Myometrial cell (primary cell): ENCODE measurements at places on chromosomes 6 and 20. TPM values are rescaled to one million over a fixed set of nuclear protein-coding genes. Genes with fewer than 3 reads are reported as not detected.

ZSCAN31 gene
- 6.2 and 7.2 TPM in 2 replicates for total RNA-seq

WFDC2 gene
- total RNA-seq: not detected in 2 replicates

PHACTR1 gene
- not detected in 2 replicates for total RNA-seq

ALDH5A1 gene
- 4.8 and 7.2 TPM in 2 replicates for total RNA-seq

BTN1A1 gene
- total RNA-seq: not detected in 2 replicates

CRISP2 gene
- total RNA-seq: not detected in 2 replicates

HLA-DOB gene
- 0.29 and 1.1 TPM in 2 replicates for total RNA-seq

RIN2 gene
- 31.4 and 35.7 TPM in 2 replicates for total RNA-seq

SOBP gene
- total RNA-seq: 0.53 and 1.2 TPM in 2 replicates

KHDC1L gene
- total RNA-seq: not detected in 2 replicates

GLP1R gene
- not detected in 2 replicates for total RNA-seq
